ENCODE measurements at places on chromosomes 13 and 19. TPM values are rescaled to one million over a fixed set of nuclear protein-coding genes. Genes with fewer than 3 reads are reported as not detected.

EFNB2 gene
- 25.1 TPM for total RNA-seq

PSENEN gene
- total RNA-seq, result 68.6 TPM

ZNF8 gene
- total RNA-seq, result 4.0 TPM

MAMSTR gene
- total RNA-seq, result 2.7 TPM

CEACAM5 gene
- not detected for total RNA-seq

FUT2 gene
- total RNA-seq, result not detected

MCF2L gene
- not detected for total RNA-seq

NKPD1 gene
- total RNA-seq, result not detected

HS6ST3 gene
- not detected for total RNA-seq

PRMT1 gene
- total RNA-seq, result 423 TPM

C1QTNF9B gene
- 2.6 TPM for total RNA-seq

DOCK6 gene
- 25.2 TPM for total RNA-seq

HIF3A gene
- total RNA-seq, result 6.0 TPM

IZUMO4 gene
- 0.86 TPM for total RNA-seq

KLK1 gene
- not detected for total RNA-seq

ZNF527 gene
- 6.0 TPM for total RNA-seq

TMED1 gene
- total RNA-seq, result 76.4 TPM

PEG3 gene
- total RNA-seq, result 0.29 TPM

CATSPERD gene
- total RNA-seq, result not detected

C5AR1 gene
- not detected for total RNA-seq

KCTD4 gene
- total RNA-seq, result not detected

TNFSF11 gene
- 1.2 TPM for total RNA-seq

FGF22 gene
- total RNA-seq, result not detected

Data from myometrial cell (primary cell).